ENCODE measurements at places on chromosomes 3 and 15.

GRCh38 chr3:183815563-183815940, 9.8 kb downstream of the MAP6D1 start:
- DNase-seq = peak; percentile 28

DNA sequence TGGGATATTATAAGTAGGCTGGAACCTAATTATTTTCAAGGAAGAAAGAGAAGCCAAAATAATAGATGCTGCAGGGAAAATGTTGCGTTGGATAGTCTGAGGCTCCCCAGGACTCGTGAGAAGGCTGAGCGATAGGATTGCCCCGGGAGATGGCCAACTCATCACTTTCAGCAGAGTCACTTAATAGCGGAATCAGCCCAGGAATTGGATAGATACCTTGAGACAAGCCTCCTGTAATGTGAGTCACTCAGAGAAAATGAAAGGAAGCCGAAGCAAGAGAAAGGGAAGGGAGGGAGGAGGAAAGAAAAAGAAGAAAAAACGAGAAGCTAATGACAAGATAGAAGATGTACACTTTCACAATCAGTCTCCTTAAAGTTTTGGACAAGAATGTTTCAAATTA, 94.3 kb downstream of the SQOR start:
- no peak for DNase-seq

DNA sequence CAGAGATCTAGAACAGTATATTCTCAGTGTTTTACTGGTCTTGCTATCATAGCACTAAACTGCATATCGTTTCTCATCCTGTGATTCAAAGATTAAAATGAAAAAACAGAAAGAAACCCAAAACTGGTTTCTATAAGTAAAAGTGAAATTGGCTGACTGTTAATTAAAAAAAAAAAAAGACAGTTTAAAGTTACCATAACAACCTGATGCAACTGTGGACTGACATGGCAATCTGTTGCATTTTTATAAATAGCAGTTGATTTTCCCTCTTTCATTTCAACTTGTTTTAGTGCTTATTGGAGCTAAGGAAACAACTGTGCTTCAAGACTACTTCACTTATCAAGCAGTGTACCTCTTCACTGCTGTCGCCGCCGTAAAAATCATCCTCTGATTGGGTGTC, 186.6 kb downstream of the CFAP20DC start:
- no peak for DNase-seq

GRCh38 chr3:11810276-11810675, 36.4 kb downstream of the TAMM41 start:
- DNase-seq = no peak

- no peak for DNase-seq
These were observed 450.3 kb upstream of the THRB start for GRCh38 chr3:24944805-24945520.
